ENCODE measurements at places on chromosomes 3 and 15.

GRCh38 chr3:38717355-38718240 lies 68.1 kb upstream of the SCN5A start:
- DNase-seq: peak; percentile 33

DNA sequence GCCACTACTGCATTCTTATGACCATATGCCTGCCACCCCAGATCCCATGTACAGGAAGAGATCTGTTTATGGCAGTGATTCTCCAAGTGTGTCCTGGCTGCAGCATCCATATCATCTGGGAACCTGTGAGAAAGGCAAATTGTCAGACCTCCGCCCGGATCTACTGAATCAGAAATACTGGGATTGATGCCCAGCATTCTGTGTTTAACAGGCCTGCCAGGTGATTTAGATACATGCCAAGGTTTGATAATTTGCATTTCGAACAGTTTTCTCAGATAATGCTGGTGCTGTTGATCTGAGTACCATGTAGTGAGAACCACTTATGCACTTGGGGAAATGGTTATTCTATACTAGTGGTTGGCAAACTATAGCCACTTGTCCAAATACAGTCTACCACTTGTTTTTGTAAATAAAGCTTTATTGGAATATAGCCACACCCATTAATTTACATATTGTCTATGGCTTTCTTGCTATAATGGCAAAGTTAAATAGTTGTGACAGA lies 165.4 kb downstream of the SSR3 start:
- no peak for DNase-seq

DNA sequence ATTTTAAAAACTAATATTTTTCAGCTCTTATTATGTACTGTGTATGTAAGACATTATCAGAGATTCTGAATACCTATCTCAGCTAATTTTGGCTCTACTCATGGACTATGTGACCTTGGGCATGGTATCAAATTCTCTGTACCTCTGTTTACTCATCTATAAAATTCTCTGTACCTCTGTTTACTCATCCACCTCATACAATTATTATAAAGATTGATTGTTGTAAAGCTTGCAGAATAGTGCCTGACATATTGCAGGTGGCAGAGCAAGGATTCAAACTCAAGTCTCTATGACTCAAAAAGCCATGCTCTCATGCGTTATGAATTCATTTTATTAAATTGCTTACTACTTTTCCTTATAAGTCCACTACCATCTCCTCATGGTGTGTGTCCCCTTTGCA lies 151.9 kb upstream of the ARL6 start:
- DNase-seq: no peak

GRCh38 chr3:184237211-184237610 lies 7.8 kb downstream of the VWA5B2 start:
- DNase-seq: no peak

DNA sequence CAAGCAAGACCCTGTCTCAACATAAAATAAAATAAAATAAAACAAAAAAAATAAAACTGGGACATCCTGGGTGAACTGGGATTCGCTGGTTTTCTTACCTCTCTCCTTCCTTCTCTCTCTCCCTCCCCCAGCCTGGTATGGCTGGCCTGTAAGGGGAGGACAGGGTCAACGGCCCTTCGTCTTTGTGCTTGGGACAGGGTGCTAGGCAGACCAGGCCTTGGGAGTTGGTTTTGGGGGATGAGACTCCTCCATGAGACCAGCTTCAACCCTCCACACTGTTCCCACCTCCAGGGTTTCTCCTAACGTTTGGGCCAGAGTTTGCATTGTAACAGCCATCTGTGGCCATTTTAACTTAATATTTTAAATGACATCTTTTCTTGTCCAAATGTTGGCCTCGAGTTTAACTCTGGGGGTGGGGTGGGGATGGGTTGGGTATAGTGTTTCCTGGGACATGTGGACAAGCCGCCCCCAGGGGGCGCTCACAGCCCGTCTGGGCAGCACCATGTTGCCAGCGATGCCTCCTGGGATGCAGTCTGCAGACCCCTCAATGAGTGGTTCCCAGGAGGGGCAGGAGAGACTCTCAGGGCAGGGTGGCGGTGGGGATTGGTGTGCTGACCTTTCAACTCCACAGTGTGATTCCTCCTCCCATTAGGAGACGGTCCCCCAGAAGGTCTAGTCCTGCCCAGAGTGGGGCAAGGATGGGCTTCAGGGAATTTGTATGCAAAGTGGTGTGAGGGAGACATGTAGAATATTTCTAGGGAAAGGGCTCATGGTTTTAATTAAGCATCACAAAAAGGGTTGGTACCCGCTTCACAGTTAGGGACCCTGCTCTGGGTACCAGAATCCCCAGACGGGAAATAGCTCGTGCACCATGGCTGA lies 37.7 kb upstream of the LCTL start:
- DNase-seq: peak; percentile 90

DNA sequence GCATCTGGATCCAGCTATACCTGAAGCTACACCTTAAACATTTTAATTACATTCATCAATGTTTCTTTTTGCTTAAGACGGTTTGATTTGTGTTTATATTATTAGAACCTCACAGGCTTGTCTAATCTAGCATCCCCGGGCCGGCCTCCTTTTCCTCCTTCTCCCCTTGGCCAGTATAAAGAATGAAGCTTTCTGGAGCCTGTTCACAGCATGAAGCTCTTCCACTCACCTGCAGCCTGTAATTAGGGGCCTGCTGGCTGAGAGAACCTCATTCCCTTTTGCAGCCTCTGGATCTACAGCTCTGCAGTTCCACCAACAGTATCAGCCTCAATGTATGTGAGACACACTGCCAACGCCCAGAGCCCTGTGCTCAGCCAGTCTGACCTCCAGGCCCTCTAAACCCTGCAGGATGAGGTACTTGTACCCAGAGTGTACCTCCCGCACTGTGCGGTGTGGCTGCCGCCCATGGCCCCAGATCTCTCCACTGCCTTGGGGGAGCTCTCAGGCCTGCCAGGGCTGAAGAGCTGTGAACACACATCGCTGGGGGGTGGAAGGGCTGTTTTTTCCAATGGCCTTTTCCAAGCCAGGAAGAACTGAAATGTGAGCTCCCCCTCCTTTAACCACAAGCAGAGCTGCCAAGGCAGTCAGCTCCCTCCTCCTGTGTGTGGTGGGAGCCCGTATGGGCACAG lies 114.7 kb upstream of the ALDH1A3 start:
- DNase-seq: no peak

DNA sequence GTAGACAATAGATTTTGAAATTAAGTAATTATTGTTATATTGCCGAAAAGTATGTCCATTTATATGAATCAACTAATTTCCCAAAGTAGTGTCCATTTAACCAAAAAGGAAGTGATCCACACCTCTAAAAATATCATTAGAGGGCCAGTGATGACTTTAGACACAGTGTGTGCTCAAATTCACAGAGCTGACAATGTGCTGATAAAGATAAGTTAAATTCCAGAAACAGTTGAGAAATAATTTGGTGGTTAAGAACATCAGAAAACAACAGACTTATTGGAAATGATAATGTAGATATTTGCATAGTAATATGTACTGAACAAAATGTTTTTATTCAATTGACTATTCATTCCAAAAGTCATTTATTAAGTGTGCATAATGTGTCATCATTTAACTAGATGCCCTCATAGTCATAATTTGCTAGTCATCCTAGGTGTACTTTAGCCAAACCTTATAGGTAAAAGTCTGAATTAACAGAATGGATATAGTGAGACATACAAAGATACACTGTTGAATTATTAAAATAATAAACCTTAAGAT lies 230.2 kb upstream of the ADAMTS9 start:
- no peak for DNase-seq

- DNase-seq: no peak
Measured at GRCh38 chr3:152051501-152052404, 178.3 kb downstream of the SUCNR1 start.

- DNase-seq: no peak
Measured at GRCh38 chr3:161369531-161369930, 1.8 kb downstream of the SPTSSB start.

DNA sequence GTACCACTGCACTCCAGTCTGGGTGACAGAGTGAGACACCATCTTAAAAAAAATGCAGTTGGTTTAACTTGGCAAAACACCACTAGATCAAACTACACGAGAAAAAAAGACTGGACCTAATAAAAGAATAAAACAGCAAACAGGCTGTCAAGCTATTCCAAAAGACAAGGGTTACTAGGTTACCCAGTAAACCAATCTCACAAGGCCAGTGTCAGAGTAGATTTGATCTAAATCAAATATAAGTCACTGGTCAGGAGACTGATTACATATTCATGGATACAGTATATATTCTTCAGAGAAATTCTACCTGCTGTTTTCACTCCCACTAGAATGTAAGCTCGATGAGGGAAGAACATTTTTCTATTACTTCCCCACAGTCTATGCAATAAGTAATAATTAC lies 2.5 kb upstream of the GANC start:
- DNase-seq: no peak

- peak; percentile 75 for DNase-seq
Measured at GRCh38 chr15:101123222-101123910, 128.5 kb downstream of the CHSY1 start.

- DNase-seq: no peak
Measured at GRCh38 chr15:71290881-71291635, 175.8 kb downstream of the THSD4 start.

DNA sequence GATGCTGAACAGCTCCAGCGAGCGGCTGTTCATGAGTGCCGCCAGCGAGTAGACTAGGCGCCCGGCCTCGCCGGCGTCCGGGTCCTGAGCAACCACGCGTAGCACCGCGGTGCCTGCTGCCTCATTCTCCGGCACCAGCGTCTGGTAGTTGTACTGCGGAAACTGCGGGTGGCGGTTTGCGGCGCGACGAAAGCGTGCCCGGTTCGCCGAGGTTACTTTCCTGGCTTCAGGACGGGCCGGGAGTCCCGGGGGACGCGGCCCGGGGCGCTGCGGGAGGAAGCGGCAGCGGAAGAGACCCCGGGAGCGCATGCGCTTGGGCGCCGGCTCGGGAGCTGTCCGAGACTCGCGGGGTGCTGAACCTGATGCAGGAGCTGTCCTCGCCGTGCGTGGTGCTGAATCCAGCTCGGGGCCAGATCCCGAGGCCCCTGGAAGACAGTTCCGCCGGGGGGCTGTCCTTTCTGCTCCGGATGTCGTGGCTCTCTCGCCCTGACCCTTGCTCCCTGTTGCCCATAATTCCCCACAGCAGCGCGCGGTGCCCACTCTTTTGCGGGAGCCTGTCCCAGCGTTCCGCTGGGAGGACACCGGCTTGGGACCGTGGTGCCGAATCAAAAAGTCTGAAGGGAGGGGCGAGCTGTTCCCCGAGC lies 1.1 kb downstream of the CELSR3 start:
- peak; percentile 71 for DNase-seq

- no peak for DNase-seq
Measured at GRCh38 chr3:183577346-183577745, 21.8 kb upstream of the KLHL6 start.

- no peak for DNase-seq
Measured at GRCh38 chr3:117282566-117282965, 573.0 kb downstream of the TUSC7 start.

DNA sequence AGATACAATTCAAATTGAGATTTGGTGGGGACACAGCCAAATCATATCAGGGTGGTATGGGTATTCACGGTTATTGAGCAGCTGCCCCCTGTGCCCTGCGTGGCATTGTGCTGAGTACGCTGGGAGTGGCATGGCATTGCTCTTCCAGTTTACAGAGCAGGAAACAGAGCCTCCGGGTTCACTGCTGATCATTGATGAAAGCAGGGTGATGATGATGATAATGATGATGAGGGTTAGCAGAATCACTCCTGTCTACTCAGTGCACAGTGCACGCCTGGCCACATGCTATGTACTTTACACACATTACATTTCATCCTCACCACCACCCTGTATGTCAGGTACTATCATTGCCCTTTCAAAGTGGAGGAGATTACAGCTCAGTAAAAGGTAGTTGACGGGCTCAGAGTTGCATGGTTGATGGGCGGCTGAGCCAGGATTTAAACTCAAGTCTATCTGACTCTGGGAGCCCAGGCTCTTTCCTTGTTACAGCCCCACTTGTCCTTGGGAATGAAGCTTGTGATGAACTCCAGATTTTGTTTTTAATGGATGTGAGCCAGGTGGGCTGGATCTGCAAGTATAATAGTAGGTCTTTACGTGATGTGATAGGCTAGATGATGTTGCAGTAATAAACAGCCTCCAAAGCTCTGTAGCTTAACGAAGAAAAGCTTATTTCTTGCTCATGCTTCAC lies 87.6 kb upstream of the MYZAP start:
- DNase-seq: no peak

DNA sequence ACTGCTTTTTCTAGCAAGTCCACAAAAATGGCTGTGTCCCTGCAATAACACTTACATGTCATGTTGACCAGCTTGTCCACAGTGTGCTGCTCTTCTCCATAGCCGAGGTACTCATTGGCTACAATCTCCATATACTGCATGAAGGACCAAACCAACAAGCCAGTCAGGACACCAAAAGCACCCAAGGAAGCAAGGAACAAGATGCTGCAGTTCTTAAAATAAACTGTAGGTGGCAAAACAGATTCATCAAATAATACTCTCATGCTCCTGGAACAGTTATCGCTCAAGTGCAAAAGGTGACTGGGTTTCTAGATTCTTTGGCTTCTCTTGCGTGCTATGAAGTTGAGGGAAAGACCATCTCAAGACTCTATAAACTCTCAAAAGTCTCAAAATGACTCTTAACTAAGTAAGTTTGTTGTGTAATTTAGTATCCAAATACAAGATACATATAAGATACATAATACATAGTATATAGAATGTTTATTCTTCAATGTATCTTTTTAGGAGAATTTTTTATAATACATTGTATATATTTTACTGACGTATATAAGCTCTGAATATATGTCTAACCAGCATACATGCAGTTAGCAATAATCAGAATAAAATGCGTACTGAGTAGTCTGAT lies 57.0 kb downstream of the NEK10 start:
- peak; percentile 46 for DNase-seq

- peak; percentile 66 for DNase-seq
Measured at GRCh38 chr3:197847866-197848401, 56.9 kb downstream of the LRCH3 start.

DNA sequence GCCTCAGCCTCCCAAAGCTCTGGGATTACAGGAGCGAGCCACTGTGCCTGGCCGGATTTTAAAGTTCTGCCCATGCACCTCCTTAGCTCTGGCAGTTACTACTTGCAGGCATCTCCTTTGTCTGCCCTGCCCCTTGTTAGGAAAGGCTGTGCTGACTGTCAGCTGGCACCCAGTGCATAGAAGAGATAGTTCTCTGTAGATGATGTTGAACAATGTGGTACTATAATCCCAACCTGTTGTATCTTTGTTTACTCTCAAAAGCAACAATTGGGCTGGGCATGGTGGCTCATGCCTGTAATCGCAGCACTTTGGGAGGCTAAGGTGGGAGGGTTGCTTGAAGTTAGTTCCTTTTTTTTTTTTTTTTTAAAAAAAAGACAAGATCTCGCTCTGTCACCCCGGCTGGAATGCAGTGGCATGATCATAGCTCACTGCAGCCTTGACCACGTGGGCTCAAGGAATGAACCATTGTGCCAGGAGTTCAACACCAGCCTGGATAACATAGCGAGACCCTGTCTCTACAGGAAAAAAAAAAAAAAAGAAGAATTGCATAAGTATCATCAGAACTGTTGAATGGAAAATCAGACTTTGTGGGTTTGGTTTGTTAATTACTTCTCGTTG lies 30.6 kb downstream of the FLNB start:
- peak; percentile 69 for DNase-seq

Measured in suppressor macrophage (primary cell).